ENCODE measurements at places on chromosomes 12 and 14.

- no peak for DNase-seq
These were observed 183.1 kb upstream of the HIF1A start for GRCh38 chr14:61512026-61512834.

GRCh38 chr12:33588725-33589405 lies 149.2 kb upstream of the SYT10 start:
- DNase-seq: no peak

GRCh38 chr12:102120886-102121285 lies 903 bp downstream of the PARPBP start:
- DNase-seq: no peak

GRCh38 chr12:3632256-3632655 lies 120.7 kb downstream of the CRACR2A start:
- DNase-seq: no peak

DNA sequence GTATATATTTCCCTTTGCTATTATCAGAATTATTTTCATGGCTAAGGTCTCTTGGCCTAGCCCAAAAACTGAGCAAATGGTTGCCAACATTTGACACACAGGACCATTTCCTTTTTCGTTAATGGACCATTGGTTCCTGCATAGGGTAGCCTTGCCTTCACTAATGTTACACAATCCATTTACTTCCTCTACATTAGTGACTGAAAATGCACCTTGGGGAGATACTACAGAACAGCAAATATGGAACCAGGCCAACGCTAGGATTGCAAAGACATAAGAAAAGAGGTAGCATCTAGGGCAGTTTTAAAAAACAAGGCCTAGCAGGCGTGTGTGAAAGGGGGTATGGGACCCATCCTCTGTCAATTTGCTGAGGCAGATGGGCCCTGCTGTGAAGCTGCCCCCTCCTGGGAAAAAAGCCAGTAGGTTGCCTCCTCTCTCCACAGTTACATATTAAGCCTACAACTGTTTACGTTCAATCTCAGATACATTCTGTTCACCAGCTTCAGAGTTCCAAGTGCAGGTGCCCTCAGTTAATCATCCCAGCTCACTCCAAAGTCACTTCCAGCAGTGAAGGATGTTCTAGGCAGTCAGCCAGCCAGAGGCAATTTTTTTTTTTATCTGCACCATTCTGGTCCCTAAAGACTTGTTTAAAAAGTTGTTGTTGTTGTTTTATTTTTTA lies 15.0 kb downstream of the AQP6 start:
- no peak for DNase-seq

DNA sequence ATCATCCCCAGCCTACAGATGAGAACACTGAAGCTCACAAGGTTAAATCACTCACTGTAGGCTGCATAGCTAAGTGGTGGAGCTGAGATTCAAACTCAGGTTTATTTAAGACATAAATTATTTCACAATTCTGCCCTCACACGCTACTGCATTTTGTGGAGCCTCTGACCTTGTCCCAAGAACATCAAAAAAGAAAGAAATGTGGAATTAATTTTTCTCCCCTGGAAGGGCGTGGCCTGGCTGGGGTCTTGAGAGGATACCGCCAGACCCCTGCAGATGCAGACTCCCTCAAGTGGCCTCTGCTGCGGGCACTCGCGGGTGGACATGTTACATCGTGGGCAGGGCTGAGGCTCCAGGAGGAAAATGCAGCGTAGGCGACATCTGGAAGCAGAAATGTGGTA lies 40.6 kb downstream of the LTBP2 start:
- DNase-seq: peak; percentile 85

- DNase-seq: no peak
These were observed 15.7 kb downstream of the TBC1D30 start for GRCh38 chr12:64840119-64840518.

GRCh38 chr14:36173161-36173560 lies 3.4 kb downstream of the PTCSC3 start:
- DNase-seq: no peak

- DNase-seq: no peak
These were observed 12.7 kb downstream of the PPP1R36 start for GRCh38 chr14:64562436-64562835.

GRCh38 chr12:56164345-56164729 lies 6.2 kb downstream of the MYL6 start:
- no peak for DNase-seq

GRCh38 chr14:60303745-60304144 lies 54.7 kb downstream of the PPM1A start:
- no peak for DNase-seq

- DNase-seq: no peak
These were observed 38.8 kb downstream of the UBR7 start for GRCh38 chr14:93245764-93246420.

- peak; percentile 65 for DNase-seq
These were observed 9.6 kb upstream of the IFT81 start for GRCh38 chr12:110114528-110114937.

GRCh38 chr12:131432532-131433260 lies 278.2 kb upstream of the SFSWAP start:
- peak; percentile 34 for DNase-seq

DNA sequence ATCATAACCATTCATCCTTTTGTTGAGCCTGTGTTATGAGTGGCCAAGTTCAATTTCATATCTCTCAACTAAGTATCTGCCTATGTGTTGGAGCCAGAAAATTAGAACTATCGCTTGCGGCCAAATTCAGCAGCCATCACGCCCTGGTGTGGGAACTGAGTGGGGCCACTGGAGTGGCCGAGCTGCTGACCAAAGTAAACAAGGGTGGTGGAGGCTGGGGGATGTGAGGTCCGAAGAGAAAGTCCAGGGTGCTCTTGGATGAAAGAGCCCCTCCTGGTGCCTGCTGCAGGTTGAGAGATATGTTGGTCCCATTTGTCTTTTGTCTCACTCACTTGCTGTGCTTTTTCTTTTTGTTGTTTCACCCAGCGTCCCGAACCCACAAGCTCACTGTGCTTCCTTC lies 14.9 kb downstream of the ADGRD1 start:
- DNase-seq: no peak
